CD4-positive, alpha-beta T cell treated with Interferon alpha-2 for 1 hour (primary cell): ENCODE measurements at places on chromosomes 3 and 15.

DNA sequence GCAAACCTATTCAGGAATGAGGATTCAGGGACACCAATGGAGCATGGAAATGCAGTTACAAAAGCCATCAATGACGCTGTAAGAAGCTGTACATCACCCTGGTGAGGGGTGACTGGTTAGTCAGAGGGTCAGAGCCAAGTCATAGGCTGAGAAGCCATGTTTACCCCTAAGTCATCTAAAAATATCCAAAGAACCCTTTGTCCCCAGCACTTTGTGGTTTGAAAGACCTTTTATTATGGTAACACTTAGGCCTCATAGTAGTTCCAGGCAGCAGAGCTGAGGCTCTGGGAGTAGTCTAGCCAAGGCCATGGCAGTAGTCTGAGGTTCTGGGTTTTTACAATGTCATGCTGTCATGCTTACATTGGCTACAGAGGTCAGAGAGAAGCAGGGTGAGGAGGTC lies 131.2 kb downstream of the CTNNB1 start:
- DNase-seq = no peak

DNA sequence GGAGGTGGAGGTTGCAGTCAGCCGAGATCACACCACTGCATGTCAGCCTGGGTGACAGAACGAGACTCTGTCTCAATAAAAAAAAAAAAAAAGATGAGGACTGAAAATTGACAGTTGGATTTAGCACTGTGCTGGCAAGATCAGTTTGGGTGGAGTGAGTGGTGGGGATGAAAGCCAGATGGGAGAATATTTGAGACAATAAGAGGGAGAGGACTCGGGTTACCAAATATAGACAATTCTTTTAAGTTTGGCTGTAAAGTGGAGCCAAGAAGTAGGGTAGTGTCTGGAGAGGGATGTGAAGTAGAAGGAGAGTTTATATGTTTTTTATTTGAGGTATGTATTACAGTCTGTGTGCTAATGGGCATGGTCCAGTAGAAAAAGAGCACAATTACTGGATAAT lies 20.4 kb downstream of the TMOD3 start:
- no peak for DNase-seq

DNA sequence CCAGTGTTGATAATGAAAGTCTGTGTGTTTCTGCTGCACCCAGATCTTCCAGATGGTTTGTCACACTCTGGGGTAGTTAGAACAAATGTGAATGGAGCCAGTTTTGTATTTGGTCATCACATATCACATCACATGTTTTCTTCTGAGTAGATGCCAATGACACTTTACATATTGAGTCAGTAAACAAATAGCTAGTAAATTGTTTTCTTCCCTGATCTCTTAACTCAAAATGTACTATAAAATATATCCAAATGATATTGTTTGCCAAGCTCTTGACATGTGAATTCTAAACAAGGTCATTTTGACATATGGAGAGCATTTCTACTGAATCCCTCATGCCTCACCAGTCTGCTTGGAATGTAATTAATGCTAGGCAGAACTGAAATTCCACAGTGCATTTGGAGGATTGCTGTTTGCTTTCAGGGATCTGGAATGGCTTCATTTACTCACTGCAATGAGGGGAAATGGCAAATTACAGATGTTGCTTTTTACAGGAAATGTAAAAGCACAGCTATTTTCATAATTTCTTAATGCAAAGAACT lies 45.0 kb downstream of the PDHB start:
- no peak for DNase-seq

DNA sequence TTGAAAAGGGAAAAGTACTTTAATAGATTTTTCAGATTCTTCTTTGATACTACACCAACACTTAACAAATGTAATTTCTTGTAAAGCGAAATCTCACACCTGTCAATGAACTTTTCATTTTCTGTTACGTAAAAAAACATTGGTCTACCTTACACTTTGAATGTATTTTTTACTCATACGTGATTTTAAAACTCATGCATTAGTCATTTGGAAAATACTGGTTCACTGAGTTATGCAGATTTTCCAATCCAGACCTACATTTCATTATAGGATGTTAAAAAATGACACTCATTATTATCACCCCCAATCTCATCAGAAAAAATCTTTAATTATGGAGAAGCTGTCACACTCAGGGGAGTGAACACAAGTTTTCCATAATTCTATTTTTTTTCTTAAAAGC lies 14.7 kb downstream of the VPS39 start:
- DNase-seq = no peak

GRCh38 chr3:18716821-18717220 lies 291.7 kb upstream of the SATB1 start:
- DNase-seq = no peak

- DNase-seq = no peak
Measured at GRCh38 chr3:148369381-148369780, 328.3 kb upstream of the AGTR1 start.

DNA sequence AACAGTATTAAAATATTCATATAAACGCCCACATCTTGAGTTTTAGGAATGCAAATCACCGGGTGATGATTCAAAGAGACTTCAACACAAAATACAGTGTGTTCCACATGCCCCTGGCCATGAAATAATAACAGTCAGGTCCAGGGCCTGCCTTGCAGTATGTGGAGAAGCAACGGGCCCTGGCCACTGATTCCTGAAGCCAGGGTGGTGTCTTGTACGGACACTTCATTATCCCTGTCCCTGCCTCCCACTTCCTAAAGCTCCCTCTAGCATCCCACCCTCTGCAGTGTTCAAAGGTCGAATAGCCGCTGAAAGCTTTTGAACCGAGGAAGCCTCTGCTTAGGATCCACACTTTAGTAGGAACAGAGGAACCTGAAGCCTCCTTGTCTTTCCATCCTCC lies 50.4 kb upstream of the PCSK6 start:
- DNase-seq = no peak

DNA sequence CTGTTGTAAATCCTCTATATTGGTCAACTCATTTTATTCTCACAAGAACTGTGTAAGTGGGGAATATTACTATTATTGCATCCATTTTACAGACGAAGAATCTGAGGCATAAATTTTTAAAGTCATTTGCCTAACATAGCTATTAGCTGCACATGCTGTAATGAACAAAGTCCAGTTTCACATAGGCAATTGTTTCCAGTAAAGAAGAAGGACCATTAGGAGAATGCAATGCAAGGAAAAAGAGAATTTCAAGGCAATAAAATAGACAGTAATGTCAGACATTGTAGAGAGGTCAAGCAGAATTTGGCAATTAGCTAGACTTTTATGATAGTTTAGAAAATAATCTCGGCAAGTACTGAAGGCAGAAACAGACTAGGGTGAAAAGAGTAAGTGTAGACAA lies 578.7 kb upstream of the NECTIN3 start:
- no peak for DNase-seq

DNA sequence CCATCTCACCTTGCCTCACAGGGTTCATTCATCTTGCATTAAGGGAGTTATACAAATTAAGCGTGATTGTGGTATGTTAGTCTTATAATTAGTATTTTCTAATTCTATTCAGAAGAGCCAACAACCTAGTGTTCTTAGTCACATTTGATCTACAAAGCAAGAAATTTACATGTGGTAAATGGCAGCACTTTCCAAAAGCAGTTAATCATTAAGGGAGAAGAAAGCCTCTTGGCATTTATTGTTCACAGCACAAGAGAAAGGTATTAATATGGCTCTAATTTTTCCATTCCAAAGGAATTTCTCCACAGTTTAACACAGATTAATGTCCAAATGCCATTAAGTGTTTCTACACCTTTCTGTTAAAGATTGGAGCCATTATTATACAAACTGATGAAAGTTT lies 1077.1 kb downstream of the ZPLD1 start:
- no peak for DNase-seq

DNA sequence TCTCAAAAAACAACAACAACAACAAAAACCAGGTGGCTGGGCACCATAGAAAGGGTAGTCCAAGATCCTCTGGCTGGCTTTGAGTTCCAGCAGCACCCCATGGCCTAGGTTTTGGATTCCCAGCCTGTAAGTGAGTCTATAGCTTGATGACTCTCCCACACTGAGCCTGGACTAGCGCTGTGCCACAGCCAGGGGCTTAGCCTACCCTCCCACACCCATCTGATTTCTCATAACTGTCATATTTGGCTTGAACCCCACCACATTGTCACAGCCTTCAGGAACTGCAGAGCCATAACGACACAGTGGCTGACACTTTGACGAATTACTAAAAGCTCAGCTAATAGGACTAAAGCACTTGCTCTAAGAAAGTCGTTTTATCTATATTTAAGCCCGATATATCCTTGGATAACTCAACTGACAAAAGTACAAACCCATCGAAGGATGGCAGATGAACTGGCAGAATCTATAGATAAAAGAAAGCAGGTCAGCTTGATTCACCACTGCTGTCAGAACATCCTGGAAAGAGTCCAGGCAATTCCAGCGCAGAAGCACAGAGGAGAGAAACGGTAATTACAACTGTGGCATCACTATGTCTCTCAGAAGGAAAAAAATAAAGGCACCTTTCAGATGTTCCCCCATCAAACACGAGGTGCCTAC lies 62.1 kb downstream of the HOMER2 start:
- DNase-seq = no peak

- DNase-seq = peak; percentile 24
Measured at GRCh38 chr3:112131111-112131510, 1.9 kb downstream of the GCSAM start.

DNA sequence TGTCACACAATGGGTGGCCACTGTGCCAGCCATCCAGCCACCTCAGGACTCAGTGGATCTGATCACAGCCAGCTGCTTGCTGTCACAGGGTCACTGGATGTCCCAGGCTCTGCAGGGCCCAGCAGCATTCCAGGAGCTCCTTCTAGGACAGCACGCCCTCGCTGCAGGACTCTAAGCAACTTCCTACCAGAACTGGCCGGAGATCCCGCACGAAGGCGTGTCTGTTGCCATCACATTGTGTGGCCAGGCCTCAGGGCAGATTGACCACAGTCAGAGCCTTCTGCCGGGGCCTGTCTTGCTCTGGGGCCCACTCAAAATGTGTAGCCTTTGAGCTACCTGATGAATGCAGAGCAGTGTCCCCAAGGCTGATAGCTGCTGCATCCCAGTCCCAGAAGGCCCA lies 24.6 kb downstream of the DNAJB8 start:
- no peak for DNase-seq

GRCh38 chr3:153038779-153039178 lies 123.2 kb upstream of the RAP2B start:
- DNase-seq = no peak

DNA sequence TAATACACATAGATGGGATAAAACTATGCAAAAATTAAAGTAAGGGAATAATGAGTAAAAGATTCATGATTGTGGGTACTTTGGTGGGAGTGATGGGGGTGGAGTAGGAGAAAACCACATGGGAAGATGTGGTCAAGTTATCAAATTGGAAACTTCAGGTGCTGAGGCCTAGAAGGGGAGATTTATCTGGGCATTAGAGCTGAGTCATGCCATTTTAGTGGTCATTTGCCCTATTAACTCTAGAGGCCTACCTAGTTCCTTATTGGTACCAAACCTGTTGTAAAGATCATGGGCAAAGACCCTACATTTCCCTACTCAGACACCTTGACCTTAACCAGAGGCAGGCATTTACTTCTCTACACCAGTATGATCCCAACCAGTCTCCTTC lies 125.9 kb upstream of the BCL6 start:
- DNase-seq = no peak

DNA sequence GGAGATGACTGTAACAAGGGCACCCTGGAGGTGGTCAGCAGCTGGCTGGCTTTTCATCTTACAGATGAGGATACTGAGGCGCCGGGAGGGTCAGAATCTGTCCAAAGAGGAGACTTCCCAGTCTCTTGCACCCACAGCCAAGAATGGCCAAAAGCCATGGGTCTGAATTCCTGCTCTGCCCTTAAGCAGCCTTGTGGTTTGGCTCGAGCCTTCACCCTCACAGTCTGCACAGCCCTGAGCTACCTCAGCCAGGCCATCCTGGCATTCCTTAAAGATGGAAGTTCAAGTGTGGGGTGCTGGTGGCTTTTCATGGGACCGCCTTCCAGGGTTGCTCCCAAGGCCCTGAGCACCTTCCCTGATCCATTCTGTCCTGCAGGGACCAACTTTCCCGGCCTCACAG lies 59.2 kb downstream of the CACNA2D2 start:
- no peak for DNase-seq

- DNase-seq = no peak
Measured at GRCh38 chr3:31196881-31197364, 302.5 kb upstream of the GADL1 start.

DNA sequence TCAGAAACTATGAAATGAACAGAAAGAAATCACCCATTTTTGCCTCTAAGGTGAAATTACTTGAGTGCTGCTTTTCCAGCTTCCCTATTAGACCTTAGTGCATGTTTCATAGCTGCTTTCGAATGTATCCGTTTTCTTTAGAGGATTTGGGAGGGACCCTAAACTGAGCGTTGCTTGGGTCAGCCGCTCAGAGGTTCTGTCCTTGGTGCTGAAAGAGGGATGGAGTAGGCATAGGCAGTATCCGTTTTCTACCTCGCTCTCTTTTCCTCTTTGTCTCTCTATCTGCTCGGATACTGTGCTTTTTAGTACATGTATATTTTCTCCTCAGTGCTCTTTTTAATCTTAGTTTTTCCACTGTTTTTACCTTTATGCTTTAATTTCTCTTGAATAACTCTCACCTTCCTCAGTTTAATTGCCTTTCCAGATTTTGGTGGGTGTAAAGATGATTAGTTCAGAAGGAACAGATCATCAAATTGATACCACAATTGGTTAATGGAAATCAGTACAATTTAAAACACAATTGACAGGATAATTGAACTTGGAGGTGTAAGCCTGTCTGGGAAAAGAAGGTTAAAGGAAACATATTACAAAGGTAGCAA lies at the start of gene DRD3:
Gene DRD3, minus strand, starts transcription at position 283 of the 599 bp plus-strand sequence. CDS start 7,060 bp downstream, outside the sequence.
- DNase-seq = peak; percentile 27

GRCh38 chr3:106157411-106157810 lies 288.6 kb upstream of the CBLB start:
- DNase-seq = no peak

- no peak for DNase-seq
Measured at GRCh38 chr3:56124546-56124945, 343.7 kb downstream of the ERC2 start.

- DNase-seq = no peak
Measured at GRCh38 chr15:67957435-67958132, 96.5 kb upstream of the PIAS1 start.

DNA sequence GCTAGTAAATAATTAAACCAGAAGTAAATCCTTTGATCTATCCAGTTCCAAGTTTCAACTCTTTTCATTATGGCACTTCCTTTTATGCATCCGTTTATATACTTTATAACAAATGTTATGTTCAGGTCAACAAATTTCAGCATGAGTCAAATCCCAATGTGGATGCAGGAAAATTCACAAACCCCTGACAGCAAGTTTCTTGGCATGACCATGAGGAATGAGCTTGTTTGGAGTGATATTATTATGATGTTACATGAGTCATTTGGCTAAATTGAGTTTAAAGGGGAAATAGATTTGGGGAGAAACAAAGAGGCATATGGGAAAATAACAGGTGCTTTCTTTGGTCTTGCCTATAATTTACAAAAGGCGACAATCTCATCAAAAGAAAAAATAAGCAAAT lies 32.1 kb upstream of the KCNMB2 start:
- no peak for DNase-seq
